HS-5 (cell line): ENCODE measurements at places on chromosomes 12 and 14.

DNA sequence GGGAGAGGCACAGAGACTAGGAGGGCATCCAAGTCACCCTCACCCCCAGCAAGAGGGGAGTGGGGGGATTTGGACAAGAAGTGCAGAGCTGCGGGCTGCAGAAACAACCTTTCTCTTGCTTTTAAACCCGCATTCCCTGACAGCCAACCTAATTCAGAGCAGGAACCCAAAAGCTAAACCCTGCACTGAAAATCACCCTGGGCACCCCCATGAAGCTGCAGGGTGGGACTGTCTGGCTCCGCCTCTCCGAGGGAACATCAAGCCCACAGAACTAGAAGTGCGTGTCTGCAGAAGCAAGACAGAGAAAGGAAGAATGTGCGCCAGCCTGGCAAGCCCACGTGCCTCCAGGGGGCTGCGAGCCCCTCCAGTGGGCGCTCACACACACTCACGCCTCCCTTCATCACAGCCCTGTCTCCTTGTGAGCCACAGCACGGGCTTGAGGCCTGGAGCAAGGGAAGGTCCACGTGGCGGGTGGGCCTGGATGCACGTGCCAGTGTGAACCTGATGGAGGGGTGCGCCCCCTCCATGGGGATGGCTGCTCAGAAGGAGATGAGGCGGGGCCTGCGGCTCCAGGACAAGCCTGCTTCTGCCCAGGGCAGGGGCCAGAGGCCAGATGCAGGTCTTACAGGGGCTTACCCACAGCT, 27.8 kb upstream of the PNMA1 start:
- no peak for DNase-seq

GRCh38 chr14:96268431-96269358, 12.7 kb downstream of the BDKRB1 start:
- peak; percentile 77 for DNase-seq

DNA sequence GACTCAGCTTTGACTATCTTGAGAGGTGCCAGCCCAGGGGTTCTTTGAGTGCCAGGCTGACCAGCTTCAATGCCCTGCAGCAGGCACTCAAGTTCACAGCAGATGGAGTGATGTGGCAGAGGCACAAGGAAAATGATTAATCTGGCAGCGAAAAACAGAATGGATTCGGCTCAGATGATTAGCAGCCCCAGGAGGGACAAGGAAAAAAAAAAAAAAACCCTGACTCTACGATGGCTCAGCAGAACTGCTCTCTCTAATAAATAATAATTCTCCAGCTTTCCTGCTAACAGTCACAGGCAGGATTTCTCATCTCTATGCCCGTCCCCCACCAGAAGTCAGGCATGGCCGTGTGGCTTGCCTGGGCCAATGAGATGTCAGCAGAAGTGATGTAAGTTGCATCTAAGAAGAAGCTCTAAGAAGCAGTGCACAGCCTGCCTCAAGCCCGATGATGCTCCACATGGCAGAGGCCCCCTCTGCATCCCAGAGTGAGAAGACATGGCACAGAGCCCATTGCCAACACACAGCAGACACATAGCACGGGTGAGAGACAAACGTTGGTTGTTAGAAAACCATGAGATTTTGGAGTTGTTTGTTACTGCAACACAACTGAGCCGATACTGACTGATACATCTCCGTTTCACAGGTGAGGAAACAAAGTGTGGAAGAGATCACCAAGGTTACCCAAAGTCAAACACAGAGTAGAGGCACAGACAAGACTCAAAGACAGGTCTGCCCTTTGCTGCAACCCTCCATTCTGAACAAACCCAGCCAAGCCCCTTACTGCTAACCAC, 111.0 kb downstream of the SCARB1 start:
- DNase-seq = no peak

DNA sequence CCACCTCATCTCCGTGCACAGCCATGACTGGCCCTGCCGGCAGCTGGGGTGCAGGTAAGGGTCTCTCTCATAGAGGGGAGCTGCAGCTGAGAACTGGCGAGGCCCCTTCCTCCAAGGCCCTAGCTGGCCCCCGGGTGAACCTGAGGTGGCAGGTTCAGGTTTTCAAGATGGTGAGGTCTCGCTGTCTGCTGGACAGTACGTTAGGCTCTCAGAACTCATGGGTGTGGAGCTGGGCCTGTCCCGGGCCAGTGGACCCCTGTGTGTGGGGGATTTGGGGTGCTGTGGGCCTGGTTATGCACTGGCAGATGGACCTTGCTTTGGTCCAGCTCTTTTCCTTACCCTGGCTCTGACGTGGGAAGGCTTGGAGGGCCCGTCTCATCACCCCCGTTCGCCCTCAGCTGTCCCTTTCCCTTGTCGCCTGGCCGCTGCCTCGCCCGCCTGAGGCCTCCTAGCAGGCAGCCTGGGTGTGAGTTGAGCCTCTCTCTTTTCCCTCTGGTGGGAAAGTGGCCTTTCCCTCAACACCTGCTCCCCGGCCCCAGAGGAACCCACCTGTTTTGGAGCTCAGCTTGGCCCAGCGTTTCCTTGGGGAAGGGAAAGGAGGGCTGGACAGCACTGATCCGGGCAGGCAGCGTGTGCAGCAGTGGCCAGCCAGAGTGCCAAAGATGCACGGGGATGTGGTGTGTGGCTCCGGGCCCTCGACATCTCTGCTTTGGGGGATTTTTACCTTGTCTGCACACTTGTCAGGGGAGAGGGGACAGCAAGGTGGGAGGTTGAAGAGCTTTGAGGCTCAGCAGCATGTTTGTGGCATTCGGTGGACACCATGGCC, 28.3 kb downstream of the IL31 start:
- no peak for DNase-seq

DNA sequence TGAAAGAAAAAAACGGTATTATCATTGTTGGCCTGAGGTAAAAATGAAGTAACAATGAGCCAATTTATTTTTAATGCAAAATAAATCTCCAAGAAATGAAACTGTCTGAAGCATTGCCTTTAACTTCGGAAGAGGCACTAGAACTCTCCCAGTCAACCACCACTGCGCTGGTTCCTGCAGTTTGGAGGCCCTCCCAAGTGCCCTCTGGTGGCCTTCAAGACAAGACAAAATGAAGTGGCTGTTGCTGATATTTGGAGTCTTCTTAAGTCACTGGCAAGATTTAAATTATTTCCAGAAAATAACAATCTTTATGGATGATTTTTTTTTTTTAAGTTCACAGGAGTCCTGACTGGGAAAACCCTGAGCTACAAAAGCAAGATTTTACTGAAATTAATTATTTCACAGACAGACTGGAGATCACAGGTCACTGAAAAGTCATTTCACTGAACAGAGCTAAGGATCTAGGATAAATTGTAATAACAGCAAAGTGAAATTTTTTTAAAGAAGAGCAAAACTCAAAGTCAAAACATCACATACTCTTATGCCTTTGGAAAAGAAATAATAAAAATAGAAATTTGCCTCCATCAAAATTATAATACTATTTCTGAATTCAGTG, 58.2 kb downstream of the DICER1 start:
- DNase-seq = no peak

DNA sequence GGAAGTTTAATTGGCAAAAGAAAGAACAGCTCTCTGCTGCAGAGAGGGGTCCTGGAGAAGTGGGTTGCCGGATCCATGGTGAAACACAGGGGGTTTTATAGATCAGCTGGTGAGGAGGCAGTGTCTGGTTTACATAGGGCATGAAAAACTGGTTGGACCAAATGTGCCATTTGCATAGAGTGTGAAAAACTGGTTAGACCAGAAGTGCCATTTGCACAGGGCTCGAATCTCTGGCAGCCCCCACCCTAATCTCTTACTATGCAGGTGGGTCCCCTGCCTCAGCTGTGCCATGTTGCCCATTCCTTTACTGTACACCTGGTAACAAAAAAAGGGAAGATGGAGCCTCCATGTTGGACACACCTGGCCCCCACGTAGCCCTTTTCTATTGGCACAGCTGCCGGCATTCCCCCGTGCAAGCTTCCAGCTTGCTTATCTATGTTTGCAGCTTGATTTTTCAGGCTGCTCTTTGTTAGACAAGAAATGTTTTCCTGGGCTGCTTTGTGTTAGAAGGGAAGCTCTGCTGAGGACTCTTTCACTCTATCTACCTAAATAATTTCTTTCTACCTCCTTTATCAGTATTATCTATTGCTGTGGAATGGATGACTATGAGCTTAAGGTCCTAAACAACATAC, 61.1 kb upstream of the TMEM132D start:
- no peak for DNase-seq

DNA sequence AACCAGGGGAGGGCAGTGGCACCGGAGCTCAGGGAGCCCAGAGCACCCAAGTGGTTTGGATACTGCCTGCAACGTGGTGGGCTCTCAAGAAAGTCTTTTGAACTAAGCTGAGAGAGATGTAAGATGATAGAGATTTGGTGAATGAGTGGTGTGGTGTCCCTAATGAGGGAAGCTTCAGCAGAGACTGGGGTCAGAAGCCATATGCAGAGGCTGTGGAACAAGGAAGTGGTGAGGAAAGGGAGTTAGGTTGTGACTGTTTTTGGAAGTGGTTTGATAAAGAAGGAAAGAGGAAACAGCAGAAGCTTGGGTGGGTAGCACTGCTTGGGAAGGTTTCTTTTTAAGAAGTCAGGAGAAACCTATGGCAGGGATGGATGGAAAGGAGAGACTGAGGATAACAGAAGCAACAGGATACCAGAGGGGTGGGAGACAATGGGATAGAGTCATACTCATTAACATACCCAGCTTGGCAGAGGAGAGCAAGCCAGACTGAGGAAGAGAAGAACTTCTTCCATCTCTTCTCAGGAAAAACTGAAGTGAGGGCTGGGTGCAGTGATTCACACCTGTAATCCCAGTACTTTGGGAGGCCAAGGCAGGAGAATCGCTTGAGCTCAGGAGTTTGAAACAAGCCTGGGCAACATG, 24.1 kb downstream of the SLC4A8 start:
- no peak for DNase-seq

GRCh38 chr12:95207407-95207806, 9.9 kb downstream of the FGD6 start:
- no peak for DNase-seq

DNA sequence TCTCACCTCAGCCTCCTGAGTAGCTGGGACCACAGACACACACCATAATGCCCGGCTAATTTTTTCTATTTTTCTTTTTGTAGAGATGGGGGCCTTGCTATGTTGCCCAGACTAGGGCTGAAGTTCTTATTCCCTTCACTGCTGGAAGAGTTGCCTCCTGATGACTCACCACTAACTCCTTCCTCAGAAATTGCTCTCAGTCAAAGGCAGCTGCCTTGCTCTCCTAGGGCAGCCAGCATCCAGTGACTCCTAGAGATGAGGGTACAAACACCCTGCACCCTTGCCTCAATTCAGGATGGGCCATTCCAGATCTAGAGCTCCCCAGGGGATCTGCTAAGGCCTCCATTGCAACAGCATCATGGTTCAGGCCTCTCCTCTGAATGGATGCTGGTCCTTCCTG, 54.0 kb upstream of the RASSF8 start:
- no peak for DNase-seq

- DNase-seq = no peak
These were observed 61.9 kb downstream of the ZFP36L1 start for GRCh38 chr14:68730811-68731425.

DNA sequence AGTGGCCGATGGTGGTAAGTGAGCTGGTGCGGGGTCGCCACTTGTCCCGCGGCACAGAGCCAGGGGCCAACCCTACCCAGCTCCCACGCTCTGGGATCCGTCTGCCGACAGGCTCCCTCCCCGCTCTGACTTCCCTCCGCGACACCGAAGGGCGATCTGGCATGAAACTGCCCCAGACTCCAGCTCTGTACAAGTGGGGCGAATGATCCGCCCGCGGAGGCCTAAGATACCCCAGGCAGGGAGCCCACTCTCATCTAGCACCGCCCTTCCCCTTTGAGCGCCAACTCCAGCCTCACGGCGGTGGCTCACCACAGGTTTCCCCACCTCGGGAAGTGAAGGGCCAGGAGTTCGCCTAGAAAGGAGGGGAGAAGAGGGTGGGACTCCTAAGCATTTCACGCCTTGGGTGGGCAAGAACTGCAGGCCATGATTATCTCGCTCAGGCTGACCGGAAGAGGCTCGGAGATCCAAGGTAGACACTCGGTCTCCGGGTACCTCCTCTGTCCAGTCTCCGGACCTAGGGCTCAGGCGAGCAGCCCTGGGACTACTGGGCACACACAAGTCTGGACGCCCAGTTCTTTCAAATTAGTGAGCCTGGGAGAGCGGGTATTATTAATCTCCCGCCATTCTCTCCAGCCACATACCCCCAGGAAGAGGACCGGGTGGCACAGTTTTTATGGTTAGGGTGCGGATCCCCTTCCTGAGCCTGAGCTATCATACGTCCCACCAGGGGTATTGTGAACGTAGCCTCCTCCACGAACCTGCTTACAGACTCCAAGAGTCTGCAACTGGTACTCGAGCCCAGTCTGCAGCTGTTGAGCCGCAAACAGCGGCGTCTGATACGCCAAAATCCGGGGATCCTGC, 849 bp downstream of the WNT1 start:
- no peak for DNase-seq

- no peak for DNase-seq
These were observed 33.1 kb downstream of the KNTC1 start for GRCh38 chr12:122560138-122560537.

DNA sequence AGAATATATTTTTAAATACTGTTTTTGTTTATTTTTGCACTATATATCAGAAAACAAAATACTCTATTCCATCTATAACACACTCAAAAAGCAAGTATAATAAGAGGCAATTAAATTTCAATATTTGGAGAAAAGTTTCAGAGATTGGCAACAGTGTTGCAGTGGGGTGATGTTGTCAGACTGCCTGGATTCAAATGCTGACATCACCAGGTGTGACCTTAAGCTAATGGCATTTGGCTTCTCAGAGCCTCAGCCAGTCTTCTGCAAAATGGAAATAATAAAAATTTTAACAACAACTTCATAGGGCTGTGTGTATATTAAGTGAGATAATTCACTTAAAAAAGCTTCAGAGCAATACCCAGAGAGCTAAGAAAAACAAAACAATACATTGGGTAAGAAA, 74.7 kb downstream of the TMTC1 start:
- DNase-seq = no peak

DNA sequence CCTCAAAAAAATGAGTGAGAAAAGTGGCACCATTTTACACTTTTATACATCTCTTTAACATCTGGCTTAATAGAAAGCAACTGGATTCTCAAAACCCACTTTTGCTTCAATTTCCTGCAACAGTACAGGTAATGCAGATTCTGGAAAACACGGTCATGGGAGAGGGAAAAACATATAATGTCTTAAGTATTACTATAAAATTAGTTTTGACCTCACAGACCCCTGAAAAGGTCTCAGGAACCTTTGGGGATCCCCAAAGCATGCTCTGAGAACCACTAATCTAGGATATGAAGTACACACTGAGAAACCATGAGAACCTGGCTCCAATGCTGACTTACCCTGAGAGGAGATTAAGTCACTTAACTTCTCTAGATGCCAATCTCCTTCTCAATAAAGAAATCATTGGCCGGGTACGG, 64.7 kb downstream of the PPP2R5E start:
- DNase-seq = no peak

GRCh38 chr12:62714774-62715721, 219.9 kb downstream of the PPM1H start:
- no peak for DNase-seq
